ENCODE measurements at places on chromosomes 13 and 19.

DNA sequence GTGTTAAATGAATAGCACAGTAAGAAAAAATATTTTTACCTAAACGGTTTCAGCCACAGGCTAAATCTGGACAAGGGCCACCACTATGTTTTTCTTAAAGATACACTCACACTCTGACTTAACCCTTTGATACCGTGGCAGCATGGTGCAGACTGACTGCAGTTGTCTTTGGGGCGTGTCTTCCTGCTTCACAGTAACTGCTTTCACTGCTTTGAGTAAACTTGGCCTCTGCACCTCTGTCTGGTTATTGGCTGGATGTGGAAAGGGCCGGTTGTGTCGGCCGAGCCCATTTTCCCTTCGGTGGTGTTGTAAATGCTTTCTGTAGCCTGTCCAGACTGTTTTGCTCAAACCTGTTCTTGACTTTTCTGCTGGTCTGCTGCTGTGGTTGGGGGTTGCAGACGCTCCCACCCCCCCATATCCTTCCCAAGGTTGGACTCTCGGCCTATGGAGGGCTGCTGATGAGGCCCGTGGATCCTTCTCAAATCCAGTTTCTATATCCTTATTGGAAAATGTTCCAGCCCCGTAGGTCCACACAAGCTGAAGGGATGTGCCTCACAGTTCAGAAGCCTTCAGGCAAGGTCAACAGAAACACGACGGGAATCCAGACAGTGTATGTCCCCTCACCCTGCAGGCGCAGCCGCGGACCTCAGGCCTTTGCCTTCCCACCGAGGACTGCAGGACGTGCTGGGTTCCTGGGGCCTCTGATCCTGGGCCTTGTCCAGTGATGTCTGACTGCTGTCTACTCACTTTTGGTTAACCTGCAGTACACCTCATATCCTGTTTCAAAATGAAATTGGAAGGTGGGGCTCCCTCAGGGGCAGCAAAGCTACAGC lies 90.2 kb upstream of the RNF113B start:
- DNase-seq: no peak

DNA sequence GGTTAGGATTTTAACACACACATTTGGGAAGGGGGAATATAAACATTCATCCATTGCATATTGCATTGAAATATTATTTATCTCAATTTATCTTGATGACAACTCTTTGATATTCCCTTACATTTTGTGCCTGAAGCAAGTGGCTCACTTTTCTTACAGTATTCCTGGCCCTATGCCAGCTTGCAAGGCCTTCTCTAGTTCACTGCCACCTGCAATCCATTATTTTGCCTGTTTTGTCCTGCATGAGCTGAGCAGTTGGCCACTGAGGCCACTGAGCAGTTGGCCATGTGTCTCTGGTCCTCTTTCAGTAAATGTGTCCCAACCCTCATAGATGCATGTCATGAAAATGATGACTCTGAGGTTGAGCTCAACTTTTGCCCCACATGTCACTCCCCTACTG lies 49.8 kb downstream of the CBY2 start:
- no peak for DNase-seq

GRCh38 chr19:53962887-53963431 lies at the start of gene CACNG8:
TSS of gene CACNG8 (plus strand) at chr19:53962937.
- no peak for DNase-seq

DNA sequence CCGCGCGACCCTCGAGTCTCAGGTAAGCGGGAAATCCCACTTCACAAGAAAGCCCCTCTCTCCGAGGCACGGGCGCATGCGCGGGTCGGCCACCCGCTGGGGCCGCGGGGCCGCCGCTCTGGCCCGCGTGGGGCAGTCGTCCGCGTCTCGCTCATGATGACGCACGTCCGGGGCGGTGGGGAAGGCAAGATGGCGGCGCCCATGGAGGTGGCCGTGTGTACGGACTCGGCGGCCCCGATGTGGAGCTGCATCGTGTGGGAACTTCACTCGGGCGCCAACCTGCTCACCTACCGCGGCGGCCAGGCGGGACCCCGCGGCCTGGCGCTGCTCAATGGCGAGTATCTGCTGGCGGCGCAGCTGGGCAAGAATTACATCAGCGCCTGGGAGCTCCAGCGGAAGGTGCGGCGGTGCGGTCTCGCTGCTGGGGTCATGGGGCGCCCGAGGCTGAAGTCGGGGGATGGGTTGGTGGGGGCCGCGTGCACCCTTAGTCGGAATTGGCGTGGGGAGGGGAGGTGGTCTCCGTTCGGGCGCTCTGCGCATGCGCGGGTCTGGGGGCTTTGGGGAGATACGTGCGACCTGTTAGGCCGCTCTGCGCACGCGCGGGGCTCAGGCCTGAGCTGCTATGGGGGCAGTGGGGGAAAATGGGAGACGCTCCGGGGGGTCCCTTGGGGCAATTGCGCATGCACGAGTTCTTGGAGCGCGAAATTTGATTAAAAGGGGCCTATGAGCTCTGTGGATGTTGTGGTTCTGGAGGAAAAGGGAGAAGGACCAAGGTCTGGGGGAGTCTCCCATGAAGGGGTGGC lies at the start of gene WDR18:
Gene WDR18 (plus strand): TSS at position 181 of the 803 bp plus-strand sequence. CDS start 9 bp downstream, at position 190.
- peak; percentile 72 for DNase-seq

DNA sequence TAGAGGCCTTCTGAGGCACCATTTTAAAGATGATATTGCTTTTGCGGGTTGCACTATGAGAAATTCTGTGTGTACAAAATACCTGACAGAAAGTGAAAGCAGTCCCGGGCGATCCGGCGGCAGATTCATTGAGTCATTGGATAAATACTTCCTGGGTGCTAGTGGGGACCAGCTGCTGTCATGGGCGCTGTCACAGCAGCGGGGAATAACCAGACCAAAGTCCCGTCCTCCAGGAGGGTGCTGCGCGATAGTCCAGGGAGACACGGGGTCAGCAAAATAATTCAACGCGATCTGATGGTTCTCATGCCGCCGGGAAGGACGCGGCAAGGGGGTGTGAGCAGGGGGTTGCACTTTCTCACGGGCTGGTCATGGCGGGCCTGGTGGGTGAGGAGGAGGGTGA lies 13.5 kb downstream of the ZFR2 start:
- DNase-seq: no peak

- DNase-seq: no peak
These were observed 55.8 kb downstream of the FLT3 start for GRCh38 chr13:28044608-28045007.

DNA sequence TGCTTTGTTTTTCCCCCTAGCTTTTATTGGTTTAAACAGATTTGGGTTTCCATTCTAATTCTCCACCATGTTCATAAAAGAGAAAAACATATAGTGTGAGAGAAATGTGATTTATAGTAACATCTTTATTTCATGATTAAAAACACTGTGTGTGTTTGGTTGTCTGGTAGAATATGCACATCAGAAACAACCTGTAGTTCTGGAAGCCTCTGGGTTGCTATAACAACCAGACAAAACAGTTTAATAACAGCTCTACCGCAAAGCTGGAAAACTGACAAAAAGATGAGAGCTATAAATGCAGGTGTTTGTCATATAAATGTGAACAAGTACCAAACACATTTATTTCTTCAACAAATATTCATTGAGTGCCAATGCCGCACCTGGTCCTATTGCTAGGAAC lies 9.8 kb downstream of the KBTBD6 start:
- DNase-seq: no peak

Measured in activated CD8-positive, alpha-beta memory T cell treated with anti-CD3 and anti-CD28 coated beads for 1 hour (primary cell).